Vagina (tissue), 2 donors: ENCODE measurements at places on chromosomes 3 and 15.

- no peak for DNase-seq
Measured at GRCh38 chr3:189292667-189293484, 121.1 kb downstream of the TPRG1 start.

DNA sequence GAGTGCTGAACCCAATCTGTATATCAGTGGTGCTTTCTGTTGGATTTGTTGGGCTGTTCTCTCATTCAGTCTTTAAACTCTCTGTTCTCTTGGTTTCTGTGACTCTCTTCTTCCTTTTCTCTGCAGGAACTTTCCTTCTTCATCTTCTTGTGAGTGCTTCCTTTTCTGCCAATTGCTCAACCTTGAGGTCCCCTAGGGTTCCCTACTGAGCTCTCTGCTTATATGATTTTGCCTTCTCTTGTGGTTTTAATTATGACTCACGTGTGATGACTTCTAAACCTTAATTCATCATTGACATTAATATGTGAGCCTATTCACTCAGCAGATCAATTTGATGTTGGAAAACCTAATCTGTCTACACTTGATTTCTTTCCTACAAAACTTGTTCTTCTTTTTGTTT lies 39.4 kb downstream of the MOBP start:
- DNase-seq = no peak

GRCh38 chr3:62318365-62318751 lies 55.0 kb downstream of the FEZF2 start:
- DNase-seq = no peak

GRCh38 chr3:172855037-172855436 lies 104.5 kb downstream of the ECT2 start:
- no peak for DNase-seq

GRCh38 chr15:57609805-57610529 lies 18.3 kb downstream of the MYZAP start:
- DNase-seq = peak; percentile 92

DNA sequence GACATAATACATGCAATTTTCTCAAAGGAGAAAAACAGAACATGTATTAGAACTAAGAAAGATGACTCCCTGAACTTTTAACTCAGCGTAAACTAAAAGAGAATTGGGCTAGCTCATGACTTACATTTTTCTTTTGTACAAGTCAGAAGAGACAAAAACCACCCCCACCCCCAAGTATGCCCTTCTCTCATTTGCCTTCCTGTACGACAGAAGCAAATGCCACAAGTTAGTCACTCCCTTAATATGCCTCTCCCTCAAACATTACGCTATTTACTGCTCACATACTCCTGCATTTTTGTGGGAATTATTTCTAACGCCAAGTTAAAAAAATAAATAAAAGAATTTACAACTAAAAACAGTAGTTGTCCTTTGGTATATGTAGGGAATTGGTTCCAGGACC lies 22.0 kb downstream of the CPEB1 start:
- DNase-seq = no peak

- no peak for DNase-seq
Measured at GRCh38 chr3:9175421-9175820, 74.0 kb downstream of the SRGAP3 start.

DNA sequence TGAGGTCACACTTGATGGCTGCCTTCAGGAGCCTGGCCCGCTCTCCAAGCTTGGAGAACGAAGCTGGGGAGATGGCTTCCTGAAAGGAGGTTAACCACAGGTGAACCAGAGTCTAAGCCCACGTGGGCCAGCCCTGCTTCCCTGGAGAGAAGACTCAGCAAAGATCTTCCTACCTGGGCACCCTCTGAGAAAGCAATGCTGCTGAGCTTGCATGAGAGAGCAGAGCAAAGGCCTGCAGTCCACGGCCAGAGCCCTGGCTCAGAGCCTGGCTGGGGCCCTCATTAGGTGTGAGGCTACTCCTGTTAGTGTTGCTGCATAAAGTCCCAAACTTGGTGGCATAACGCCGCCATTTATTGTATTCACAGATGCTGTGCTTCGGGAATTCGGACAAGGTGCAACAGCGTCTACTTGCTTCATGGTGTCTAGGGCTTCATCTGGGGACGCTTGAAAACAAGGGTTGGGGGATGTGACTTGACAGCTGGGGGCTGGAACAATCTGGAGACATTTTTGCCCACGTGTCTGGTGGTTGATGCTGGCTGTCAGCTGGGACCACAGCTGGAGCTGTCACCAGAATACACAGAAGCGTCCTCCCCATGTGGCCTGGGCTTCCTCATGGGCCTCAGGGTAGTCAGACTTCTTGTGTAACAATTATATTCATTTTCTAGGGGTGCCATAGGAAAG lies 87.9 kb upstream of the MEF2A start:
- DNase-seq = peak; percentile 40

GRCh38 chr3:61765157-61765876 lies 203.9 kb downstream of the PTPRG start:
- no peak for DNase-seq

GRCh38 chr15:48072941-48073340 lies 47.8 kb upstream of the SLC24A5 start:
- peak; percentile 75 for DNase-seq

- no peak for DNase-seq
Measured at GRCh38 chr3:129266651-129267050, 12.0 kb upstream of the HMCES start.
